ENCODE measurements at places on chromosomes 3 and 15. TPM values are rescaled to one million over a fixed set of nuclear protein-coding genes. Genes with fewer than 3 reads are reported as not detected.

DNA sequence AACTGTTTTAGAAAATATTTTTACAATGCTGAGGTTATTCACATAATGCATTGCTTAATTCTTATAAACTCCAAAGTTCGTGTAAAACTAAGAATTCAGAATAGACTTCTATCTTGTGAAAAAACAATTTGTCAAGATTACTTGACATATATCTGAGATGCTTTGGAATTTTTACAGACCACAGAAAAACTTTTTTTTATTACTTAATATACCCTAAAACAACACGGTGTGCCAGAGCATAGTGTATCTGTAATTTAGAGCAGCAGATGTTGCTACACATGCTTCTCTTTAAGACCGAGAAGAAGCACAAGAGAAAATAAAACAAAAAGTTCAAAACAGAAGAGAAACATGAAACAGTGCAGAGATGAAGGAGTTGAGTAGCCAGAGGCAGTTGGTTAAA lies 26.4 kb downstream of the ASB7 start:
- no peak for DNase-seq

DNA sequence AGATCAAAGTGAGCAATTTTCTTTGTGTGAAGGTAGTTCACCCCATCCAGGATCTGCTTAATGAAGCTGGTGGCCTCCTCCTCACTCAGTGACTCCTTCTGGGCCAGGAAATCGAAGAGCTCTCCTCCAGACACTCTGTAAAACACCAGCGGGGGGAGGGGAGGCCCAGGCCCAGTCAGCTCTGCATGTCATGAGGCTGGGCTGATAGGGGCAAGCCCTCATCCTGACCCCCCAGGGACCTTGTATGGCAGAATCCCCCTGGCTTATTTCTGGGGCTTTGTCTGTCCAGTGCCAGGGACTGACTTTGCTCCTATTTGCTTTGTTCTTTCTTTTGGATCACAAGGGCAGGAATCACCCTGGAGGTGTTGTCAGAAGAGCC lies 74.9 kb downstream of the DAPK2 start:
- peak; percentile 46 for DNase-seq

- no peak for DNase-seq
These were observed 8.1 kb downstream of the XIRP1 start for GRCh38 chr3:39184081-39184967.

DNA sequence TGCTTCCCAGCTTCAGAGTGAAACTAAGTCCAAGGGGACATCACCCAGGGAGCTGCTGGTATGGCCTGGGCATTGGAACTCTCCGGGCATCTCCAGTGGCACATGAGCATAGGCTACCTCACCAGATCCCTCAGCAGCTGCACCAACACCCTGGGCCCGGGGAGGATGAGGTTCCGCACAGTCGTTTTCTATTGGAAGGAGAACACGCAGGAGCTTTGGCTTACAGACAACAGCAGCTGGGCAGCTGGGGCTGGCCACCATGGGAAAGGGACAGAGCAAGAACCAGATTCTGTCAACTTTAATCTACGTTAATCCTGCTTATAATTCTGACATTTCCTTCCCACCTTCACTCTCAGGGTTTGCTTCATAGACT lies 65.5 kb downstream of the MYO1E start:
- no peak for DNase-seq

DNA sequence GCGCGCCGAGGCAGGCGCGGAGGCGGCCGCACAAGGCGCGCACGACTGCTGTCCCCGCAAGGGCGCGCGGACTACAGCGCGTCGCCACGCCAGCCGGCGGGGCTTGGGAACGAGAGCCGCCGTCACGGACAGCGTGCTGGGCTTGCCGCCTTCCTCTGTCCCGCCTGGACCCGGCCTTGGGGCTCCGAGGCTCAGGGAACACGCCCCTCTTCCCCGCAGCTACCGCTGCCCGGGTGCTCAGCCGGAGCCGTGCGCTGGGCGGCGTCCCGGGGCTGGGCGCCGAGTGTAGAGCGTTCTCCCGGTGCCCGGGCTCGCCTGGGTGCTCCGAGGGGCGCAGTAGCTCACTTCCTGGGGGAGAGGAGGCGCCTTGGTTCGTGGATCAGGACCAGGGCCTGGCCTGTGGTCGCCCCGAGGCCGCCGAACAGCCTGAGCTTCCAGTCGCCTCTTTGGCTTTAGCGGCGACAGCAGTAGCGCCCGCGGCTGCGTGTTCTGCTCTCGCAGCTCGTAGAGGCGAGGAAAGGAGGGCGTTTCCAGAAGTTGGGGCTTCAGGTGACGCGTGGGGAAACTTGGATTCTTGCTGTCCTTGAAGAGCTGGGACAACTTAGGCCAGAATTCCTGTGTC lies 226.7 kb upstream of the C2CD4B start:
- DNase-seq = no peak

- no peak for DNase-seq
These were observed 34.0 kb upstream of the SH3GL3 start for GRCh38 chr15:83413054-83413719.

DNA sequence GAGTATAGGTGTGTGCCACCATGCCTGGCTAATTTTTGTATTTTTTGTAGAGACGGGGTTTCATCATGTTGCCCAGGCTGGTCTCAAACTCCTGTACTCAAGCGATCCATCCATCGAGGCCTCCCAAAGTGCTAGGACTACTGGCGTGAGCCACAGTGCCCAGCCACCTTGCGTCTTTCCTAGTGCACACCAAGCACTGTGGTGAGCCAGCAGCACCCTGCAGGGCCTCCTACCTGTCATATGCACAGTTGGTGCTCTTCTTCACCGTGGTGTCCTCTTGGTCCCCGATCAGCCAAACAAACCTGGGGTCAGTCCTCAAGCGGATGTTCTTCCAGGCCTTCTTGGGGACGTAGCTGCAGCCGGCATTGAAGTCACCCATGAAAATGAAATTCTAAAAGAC lies 13.2 kb downstream of the DNASE1L3 start:
- DNase-seq = no peak

DNA sequence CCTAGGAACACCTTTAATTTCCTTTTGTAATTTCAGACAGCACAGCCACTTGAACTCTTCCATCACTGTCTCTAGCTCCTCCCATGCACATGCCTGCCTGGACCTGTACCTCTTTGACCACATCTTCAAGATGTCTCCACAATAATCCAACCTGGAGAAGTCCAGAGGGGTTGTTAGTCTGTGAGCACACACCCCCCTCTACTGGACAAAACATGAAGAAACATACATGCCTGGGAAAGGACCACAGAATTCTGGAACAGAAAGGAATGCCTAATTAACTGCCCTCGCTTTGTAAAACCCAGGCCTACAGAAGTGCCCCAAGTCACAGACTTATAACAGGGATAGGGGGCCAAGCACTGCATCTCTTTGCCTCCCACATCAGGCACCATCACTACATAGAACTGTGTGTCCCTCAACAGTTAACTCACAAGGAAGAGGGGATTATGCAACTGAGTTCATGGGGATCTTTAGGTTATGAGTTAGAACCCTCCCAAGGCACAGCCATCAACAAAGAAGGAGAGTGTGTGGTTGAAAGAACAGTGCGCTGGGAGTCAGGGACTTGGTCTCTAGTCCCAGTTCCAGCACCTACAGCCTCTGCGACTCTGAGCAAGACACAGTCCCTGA lies 61.7 kb downstream of the FMN1 start:
- no peak for DNase-seq

DNA sequence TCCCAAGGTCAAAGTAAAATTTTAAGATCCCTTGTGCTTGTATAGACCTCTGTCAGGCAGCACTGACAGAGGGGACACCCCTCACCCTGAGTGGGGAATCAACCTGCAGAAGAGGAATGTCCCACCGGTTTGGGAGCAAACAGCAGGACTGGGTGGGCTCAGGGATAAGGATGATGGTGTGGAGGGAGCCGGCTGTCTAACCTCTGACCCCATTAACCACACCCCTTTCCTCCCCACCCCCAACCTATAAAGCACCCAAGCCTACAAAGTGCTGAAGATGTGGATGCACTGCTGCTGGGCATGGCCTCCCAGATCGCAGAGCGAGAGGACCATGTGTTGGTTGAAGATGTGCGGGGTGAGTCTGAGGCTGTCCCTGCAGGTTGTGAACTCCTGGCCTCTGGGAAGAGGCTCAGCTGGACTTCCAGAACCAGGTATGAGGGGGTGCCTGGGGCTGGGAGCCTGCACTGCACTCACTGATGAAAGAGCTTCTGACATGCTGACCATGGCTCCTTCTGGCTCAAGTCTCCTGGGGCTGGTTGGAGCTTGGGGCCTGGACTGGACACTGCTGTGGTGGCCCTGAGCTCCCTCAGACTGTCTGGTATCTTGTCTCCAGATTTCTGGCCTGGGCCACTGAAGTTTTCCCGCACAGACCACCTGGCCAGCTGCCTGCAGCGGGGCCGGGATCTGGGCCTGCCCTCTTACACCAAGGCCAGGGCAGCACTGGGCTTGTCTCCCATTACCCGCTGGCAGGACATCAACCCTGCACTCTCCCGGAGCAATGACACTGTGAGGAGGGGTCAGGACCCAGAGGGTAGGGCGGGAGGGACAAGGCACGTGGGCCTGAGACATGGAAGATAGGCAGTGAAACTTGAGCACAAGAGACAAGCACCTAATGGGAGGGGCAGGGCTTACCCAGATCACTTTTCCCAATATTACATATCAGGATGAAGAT lies 9.3 kb downstream of the DUOX1 start:
- no peak for DNase-seq

- no peak for DNase-seq
These were observed 160.1 kb downstream of the MEIS2 start for GRCh38 chr15:36940219-36940618.

DNA sequence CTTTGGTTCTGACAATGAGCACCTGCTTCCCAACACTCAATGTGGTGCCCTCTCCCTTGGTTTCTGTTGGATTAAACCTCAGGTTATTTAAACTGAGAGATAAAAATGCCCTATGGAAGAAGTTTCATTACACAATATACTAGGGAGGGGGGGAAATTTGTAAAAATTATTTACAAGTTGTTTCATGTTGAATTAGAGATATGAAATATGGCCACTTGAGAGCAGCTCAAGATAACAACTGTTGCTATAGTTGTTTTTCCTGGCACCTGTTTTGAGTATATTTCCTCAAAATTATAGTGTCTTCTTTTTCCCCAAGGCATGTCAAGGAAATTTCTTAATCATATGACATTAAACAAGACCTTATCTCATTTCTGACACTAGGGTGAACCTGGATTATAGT lies 101.7 kb upstream of the COL6A5 start:
- no peak for DNase-seq

DNA sequence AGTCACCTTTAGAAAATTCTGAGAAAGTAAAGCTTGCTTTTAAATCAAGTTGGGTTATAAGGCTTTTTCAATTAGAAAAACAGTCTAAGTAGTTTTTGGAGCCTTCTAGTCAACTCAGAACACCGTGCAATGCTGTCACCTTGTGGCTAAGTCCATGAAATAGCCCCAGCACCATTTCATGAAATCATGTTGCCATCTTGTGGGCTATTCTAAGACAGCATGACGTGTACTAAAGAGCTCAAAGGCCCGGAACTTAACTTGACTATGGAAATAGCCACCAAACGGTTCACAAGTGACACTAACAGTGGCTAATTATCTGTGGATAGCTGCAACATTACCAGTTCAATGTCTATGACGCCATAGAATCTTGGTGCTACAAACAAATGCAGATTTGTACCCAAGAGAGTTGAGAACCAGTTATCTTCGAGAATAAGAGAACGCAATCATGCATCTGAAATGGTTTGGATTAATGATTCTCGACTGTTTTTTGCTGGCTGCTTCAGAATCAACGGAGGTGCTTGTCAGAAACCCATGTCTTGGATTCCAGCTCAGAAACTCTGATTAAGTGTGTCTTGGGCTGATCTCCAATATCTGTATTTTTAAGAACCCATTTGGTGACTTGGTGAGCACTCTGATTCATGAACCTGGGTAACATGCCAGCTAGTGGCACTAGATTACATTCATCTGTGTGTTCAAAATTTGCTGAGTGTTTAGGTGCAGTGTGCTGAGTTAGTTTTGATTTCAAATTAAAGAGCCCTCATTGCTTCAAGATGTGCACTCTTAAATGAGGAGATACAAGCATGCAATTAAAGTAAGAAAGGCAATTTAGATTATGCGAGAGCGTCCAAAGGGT lies 111.2 kb upstream of the MCTP2 start:
- peak; percentile 4 for DNase-seq

DNA sequence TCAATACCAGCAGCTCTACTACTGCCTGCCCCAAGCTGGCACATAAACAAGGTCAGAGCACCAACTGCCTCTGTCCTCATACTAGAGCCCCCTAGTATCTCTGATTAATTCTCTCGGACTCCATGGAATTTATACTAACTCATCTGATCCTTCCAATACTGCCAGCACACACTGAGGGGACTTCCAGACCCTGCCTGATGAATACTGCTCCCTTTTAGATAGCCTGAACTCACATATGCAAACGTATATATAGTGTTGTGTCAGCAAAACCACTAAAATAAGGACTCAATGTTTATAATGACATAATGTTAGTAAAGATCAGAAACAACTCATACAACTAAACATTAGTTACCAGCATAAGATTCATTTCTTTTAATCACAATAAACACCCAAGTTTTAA lies 25.0 kb downstream of the CEP70 start:
- no peak for DNase-seq

DNA sequence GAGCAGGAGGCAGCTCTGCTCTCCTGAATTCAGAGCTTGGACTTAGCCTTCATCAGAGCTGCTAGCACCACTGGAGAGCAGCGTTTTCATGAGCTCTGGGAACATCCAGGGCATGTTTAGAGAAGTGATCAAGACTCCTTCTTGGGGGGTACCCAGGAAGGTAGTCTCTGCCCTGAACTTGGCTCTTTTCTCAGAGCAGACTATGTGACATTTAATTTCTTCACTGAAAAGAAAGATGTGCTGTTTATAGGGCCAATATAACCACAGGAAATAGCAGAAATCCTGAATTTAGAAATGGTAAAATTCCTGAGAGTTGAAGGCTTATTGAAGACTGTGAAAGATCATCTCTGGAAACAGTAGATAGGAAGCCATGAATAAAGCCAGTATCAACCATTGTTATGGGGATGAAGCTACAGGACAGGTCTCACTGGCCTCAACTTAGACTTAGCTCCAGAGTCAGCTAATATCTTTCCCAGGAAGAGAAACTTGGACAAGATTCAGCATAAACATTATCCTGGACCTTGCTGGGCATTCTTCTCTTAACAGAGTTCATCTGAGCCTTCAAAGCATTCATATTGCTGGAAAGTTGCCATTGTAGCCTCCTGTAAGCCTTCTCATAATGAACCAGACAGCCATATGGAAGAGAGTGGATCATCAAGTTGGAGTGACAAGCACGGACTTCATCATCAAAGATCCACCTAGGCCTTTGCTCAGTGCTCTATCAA lies 386.6 kb upstream of the THBS1 start:
- no peak for DNase-seq

DNA sequence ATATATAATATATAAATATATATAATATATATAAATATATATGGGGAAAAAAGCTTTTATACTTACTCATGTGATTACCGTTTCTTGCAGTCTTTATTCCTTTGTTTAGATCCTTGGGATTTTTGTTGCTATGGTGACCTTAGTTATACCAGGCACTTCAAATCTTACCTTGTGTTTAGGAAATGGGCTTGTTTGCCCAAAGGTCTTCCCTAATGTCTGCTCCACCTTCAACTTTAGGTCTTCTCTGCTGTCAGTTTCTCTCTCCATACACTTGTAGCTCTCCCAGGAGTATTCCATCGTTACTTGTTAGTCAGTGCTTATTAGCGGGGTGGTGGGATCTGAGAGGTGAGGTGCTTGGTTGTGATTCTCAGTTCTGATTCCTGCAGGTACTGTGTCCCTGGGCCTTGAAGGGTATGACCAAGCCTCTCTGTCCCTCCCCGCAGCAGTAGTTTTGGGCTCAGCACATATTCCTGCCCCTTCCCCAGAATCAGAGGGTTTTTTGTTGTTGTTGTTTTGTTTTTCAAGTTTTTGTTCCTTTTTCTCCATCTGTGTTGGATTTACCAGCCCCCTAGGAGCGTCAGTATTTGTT lies 9.6 kb upstream of the LAMP3 start:
- DNase-seq = no peak

The PDE12 gene
- total RNA-seq = 40.9 TPM

The HTR3E gene
- not detected for total RNA-seq

The PGBD4 gene
- 2.6 TPM for total RNA-seq

The RAB7A gene
- total RNA-seq = 121 TPM

Data from CD4-positive, alpha-beta T cell (primary cell).